ENCODE measurements at places on chromosomes 7 and 10.

DNA sequence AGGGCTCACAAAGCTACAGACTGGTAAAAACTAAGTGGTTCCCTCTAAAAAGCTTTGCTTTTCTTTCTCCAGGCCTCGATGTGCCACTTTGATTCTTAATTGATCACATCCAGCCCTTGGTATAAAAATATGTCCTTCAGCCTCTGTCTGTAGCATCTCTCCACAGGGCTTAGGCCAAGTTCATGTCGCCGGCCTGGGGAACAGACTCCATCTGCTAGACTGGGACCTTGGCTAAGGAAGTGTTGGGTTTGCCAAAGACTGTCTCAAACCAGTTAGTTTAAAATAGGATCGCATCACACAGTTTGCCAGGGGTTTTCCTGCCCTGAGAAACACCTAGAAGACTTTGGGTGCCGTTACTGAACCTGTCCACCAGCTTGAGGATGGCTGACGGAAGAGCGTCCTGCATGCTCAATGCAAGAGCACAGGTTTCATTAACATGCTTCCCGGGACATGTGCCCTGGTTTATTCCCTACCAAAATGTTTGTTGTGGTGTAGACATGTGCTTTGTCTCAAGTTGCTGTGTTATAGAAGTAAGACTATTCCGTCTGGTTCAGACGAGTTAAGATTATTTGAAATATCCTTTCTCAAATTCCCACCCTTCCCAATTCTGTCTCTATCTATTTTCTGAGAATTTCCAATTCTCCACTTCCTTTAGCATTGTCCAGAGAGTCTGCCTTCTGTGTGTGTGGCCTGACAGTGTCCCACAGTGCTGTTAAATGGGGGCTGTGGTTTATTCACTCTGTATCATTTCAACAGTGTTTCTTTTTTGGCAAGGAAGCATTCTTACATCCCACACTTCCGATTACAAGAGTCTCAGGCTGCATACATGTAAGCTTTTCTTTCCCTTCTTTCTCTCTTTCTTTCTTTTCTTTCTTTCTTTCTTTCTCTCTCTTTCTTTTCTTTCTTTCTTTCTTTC, 334.7 kb downstream of the INHBA start:
- no peak for DNase-seq

DNA sequence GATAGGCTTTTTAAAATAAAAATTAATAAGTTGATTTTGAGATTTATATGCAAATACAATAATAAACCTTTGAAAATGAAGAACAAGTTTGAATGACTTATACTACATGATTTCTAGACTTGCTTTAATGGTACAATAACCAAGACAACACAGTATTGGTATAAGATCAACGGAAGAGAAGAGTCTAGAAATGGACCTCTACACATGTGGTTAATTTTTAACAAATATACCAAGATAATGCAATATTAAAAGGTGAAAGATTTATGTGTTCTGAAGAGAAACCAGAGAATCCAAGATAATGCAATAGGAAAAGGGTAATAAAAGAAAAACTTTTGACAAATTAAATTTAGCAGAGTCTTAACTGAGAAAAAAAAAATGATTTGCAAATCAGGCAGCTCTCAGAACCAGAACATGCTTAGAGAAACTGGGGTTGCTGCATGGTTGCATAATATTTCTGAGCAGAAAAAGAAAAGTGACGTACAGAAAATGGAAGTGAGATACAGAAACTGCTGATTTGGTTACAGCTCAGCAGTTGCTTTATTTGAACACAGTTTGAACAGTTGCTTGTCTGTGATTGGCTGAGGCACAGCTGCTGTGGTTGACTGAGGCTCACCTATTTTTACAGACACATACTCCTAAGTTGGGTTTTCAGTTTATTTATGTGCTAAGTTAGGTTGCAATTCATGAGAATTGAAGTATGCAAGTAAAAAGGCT, 365.9 kb downstream of the CRPPA start:
- DNase-seq = peak; percentile 33

- no peak for DNase-seq
Observed at GRCh38 chr7:24477398-24478136, 95.7 kb upstream of the PALS2 start.

GRCh38 chr7:9958486-9958885, 1015.2 kb upstream of the PHF14 start:
- DNase-seq = no peak

GRCh38 chr10:80070057-80070456, 8.4 kb upstream of the TMEM254 start:
- DNase-seq = no peak

GRCh38 chr7:32222251-32222900, 152.2 kb upstream of the PDE1C start:
- no peak for DNase-seq

- no peak for DNase-seq
Observed at GRCh38 chr7:138926241-138926612, 55.0 kb downstream of the KIAA1549 start.

DNA sequence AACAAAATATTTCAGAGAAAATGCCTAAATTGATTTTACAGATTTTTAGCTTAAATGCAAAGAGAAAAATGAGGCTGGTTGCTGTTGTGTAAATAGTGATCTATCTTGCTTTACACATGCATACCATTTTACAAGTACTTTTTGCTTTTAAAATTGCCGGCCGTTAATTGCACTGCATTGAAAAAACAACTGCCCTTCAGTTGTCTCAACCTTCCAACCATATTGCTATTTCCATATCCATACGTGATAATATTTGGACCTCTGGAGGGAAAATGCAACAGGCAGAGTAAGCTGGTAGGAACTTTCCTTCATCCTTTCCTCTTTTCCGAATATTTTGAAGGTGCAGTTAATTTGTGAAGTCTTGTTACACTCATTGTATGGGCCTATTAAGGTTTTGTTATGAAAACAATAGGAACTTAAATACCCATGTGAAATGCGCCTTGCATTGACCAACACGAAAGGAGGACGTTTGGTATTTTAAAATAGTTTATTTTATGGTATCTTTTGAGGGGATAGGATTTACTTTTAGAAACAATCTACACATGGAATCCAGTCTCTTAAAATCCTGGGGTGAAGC, 11.3 kb downstream of the BMI1 start:
- DNase-seq = no peak

DNA sequence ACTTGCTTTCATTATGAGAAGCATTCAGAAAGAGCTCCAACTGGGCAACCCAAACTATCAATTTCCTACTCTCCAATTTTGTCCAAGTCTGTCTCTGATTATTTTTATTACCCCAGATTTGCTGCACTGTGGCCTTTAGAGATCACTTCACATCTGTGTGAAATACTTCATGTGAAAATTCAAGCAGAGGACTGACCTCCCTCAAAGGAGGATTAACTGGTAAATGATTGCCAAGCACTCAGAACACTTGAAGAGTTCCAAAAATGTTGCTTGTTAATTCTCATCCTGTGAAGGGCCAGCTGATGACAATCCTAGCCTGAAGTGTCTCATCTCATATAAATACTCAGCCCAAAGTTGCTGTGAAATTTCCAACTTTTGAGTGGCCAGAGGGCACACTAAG, 182.8 kb upstream of the DGKB start:
- no peak for DNase-seq

DNA sequence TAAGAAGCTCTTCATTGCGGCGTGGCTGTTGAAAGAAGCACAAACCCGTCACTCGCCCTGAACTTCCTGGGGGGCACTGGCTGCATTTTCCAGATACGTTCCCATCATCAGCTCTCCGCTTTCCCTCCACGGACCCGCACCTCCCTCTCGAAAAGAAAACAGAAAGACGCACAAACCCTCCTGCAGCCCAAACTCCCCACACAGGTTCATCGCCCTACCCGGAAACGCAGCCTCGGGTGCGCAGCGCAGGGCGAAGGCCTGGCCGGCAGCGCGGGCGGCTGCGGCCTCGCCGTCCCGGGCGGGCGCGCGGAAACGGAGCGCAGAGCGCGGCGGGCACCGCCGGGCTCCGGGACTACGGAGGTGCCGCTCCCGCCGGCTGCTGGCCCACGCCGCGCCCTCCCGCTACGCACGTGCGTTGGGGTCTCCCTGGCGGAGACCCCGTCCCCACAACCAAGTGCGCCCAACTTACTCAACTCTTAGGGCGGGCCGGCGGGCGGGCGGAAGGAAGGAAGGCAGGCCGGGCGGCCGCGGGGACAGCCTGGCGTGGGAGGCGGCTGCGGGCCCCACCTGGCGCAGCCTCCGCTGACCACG, 822 bp downstream of the ZNF800 start:
- DNase-seq = peak; percentile 33

- DNase-seq = no peak
Observed at GRCh38 chr10:46233181-46233580, 53.6 kb upstream of the ANTXRL start.

DNA sequence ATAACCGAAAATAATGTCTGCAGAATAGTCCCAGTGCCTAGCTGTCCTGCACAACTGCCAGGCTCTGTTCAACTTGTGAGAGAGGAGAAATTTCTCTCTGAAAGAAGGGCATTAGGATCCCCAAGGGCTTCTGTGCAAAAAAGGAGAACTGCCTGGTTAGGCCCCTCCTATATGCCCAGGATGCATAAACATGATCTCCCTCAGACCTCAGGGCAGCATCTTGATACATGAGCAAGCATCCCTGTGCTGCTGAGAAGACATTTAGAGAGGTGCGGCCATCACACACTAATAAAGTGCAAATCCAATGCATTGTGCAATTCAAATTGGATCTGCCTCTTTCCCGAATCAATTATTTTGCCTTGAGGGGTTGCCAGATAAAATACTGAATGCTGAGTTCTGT, 553.6 kb downstream of the TNS3 start:
- no peak for DNase-seq

- no peak for DNase-seq
Observed at GRCh38 chr7:80288175-80289122, 153.8 kb downstream of the GNAI1 start.

Data from MV-4-11 (cell line).